Vagina (tissue), 2 donors: ENCODE measurements at places on chromosomes 1 and 21. TPM values are rescaled to one million over a fixed set of nuclear protein-coding genes. Genes with fewer than 3 reads are reported as not detected.

DNA sequence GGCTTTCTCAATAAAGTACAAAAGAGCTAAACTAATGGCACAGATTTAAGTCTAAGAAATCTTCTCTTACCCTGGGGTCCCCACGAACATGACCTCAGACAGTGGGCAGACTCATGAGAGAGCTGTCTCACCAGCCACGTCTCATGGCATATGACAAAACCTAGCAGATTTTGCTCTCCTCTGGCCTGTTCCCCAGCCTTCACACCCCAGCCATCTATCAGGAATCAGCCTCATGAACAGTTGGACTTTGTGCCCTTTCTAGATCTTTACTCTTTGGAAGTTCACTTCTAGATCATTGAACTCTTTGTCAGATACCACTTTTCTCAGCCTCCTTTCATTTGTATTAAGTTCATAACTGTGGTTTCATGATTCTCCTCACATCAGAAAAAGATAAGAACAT is 14.2 kb upstream of the HSD3B1 start:
- no peak overlapping the region for H3K4me3 ChIP-seq
- no peaks in the 10 kb centered on the region for H3K4me1 ChIP-seq
- DNase-seq, result no peak
- H3K27me3 ChIP-seq, result no peaks in the 10 kb centered on the region
- H3K27ac ChIP-seq, result no peak overlapping the region

DNA sequence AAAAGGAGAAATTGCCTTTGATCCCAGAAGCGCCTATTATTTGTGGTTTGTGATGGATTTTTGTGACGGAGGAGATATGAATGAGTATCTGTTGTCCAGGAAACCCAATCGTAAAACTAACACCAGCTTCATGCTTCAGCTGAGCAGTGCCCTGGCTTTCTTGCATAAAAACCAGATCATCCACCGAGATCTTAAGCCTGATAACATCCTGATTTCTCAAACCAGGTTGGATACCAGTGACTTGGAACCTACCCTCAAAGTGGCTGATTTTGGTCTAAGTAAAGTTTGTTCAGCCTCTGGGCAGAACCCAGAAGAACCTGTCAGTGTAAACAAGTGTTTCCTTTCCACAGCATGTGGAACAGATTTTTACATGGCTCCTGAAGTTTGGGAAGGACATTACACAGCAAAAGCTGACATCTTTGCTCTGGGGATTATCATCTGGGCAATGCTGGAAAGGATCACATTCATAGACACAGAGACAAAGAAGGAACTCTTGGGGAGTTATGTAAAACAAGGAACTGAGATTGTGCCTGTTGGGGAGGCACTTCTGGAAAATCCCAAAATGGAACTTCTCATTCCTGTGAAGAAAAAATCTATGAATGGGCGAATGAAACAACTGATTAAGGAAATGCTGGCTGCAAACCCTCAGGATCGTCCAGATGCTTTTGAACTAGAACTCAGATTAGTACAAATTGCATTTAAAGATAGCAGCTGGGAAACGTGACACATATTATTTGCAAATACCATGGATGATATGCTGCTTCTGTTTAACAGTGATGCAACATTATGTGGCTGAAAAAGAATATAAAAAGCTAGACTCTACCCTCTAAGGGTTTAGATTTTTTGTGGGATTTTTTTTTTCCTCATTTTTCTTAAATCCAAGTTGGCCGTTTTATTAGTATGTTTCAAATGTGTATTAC is 10.5 kb downstream of the PDIK1L start:
- H3K27me3 ChIP-seq, result no peaks in the 10 kb centered on the region
- no peak overlapping the region for H3K4me3 ChIP-seq
- H3K4me1 ChIP-seq, result peaks cover 21% of the 10 kb centered on the region

The TIPRL gene
- 20.4 TPM for total RNA-seq

DNA sequence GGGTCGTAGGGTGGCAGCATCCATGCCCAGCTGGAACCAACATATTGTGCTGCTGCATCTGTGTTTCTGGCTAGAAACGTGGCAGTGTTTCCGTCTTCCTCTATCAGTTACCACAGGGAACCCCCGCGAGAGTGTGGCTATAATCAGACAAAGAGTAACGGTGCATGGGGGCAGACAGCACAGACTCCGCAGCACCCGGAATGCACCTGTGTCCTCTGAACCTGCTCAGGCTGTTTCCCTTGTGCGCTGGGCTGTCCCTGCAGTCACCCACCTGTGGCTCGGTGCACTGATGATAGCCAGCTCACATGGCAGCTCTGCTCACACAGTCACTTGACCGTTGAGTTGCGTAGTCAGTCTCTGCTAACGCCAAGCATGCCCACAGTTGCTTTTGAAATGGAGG is 11.4 kb upstream of the PCBP3 start:
- no peaks in the 10 kb centered on the region for H3K36me3 ChIP-seq
- no peak for DNase-seq
- H3K4me1 ChIP-seq, result no peaks in the 10 kb centered on the region
- no peak overlapping the region for H3K27ac ChIP-seq
- no peak overlapping the region for H3K4me3 ChIP-seq
- no peaks in the 10 kb centered on the region for H3K27me3 ChIP-seq

The C1orf122 gene
- total RNA-seq, result 51.8 TPM
